ENCODE measurements at places on chromosomes 6 and 20.

DNA sequence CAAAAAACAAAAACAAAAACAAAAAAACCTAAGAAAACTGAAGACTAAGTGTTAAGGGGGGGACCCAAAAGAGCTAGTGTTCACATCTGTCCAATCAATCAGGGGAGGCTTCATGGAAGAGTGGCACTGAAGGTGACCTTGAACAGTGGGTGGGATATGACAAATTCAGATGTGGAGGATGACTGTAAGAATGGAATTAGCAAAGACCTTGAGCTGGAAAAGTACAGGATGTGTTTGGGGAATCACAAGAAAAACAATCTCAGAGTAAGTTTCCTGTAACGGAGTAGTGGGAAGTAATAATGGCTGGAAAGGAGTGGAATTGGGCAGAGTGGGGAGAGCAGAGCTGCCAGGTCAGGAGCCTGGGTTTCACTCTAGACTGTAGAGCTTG lies 2.9 kb upstream of the IER3 start:
- DNase-seq: no peak

- DNase-seq: peak; percentile 36
Measured at GRCh38 chr6:83430611-83431544, at the start of gene ME1. Gene ME1, minus strand, starts transcription at chr6:83431051. Its CDS starts 97 bp downstream, at chr6:83430954.

- DNase-seq: no peak
Measured at GRCh38 chr6:16400248-16400760, 161.9 kb downstream of the GMPR start.

DNA sequence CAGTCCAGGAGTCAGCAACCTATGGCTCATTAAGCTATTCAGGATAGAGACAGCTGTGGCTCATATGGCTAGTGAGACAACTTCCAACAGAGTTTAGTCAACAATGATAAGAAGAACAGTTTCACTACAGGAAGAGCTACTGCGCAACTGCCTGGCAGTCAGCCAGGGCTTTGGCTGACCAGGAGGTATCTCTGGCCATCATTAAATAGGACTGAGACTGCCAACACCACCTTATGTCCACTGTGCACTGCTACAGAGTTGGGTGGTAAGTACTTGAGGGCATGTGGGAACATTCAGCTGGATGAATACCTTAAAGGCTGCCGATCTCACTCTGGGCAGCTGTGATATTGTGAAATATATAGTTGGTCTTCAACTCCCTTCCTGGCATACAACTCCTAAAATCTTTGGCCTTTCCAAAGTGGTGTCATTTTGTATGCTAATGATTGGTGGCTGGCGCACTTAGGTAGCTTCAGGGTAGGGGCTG lies 52.2 kb upstream of the FAM83C start:
- no peak for DNase-seq

DNA sequence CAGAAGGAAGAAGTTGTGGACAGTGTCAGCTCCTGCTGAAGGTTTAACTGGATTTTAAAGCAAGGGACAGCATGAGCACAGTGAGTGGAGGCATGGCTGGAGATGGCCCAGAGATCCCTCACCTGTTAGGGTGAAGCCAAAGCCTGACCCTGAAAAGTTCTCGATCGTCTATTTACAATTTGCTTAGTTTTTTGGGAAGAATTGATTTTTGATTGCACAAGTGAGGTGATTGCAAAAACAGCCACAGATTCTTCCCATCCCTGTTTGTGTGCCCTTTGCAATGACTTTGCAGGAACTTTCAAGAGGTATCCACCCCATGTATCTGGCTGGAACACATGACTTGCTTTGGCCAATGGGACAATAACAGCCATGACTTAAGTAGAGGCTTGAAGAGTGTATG lies 170.1 kb downstream of the TFAP2C start:
- DNase-seq: no peak

DNA sequence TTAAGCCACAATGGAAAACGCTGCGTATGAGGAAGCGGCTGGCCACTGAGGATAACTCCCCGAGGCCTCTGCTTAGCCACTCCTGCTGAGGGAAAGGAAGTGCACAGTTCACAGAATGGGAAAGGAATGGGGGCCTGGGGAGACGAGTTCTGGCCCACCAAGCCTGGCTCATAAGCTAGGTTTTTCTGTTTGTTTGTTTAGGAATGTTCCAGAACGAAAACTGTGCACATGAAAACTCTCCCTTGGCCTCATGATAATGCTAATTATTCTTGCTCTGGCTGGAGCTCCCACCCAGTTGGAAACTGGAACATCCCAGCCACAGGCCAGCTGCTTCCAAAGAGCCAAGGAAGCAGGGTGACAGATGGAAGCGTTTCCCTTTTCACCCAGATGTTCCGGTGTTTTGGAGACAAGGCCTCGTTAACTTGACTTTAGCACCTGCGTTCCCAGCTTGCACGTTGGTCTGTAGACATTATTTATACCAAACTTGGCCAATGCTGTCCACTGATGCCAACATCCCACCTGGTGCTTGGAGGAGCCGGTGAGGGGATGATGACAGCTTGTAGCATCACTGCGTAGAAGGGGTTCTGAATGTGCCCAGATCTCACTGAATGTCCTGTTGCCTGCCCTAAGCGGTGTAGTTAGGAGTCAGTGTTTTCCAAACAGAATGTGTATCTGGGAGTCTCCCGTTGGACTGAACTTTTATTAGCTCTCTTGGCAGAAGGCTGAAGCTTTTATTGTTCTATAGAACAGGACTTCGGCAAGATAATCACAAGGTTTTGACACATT lies 34.5 kb downstream of the APCDD1L start:
- DNase-seq: no peak

DNA sequence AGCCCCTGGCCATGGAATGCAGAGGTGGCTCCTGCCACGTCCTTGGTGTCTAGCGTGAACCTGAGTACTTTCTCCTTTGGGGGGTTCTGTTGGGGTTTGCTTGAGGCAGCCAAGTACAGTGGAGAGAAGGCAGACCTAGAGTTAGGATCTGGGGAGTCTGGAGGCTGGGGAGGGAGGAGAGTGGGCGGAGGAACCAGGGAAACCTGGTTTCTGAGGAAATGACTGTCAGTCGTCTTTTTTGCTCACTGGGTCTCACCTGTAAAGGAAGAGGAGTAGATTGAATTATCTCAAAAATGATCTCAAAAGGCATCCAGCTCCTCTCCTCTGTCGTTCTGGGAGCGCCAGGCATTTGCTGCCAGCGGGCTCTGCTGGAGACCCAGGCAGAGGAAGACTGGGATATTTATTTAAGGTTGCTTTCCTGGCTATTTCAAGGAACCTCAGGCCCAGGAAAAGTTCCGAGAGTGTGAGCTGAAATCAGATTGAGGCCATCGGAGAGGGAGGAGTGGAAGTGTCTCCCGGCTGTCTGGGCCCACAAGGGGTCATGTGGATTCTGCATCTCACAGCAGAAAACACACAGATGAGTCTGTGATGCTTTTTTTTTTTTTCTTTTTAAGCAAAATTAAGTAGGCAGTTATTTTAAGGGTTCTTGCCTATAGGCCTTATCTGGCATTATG lies 16.1 kb downstream of the EPB41L1 start:
- DNase-seq: no peak

- DNase-seq: no peak
Measured at GRCh38 chr6:85679445-85680123, 36.9 kb upstream of the SYNCRIP start.

DNA sequence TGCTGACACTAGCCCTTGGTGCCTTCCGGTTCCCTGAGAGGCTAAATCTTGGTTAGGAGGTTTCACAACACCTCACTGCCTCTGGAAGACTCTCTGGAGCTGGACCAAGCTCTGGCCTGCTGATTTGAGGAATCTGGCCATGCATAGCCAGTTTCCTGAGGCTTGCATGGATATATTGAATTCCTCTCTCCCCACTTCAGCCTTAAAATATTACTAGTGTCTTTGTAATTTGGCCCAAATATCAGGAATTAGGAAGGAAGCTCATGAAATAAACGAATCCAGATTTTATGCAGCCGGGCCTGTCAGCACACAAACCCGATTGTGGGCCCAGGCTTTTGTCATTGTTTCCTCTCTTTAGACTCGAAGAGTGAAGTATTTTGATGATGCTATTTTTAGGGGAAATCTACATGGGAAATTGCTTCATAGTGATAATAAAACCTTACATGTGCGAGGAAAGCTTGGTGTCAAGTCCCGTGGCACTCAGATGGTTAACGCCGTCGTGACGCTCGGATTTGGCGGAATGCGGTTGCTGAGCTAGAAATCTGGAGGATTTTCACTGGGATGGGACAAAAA lies 144.4 kb downstream of the PHACTR3 start:
- DNase-seq: no peak

DNA sequence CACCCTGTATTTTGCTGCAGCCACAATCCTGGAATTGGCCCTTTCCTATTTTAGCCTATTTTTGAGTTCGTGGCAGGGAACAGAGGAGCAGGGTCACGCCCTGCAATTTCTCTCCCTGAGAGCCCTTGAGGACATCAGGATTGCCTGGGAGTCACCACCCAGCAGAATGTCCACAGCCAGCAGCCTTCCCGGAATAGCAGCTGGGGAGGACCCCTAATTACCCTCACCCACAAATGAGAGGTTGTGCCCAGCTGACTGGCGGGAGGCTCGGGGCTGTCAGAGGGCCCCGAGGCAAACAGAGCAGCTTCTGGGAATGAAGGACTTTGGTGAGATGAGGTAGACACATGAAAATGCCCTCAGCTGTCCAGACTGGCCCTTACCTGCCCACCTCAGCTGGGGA lies 165.1 kb downstream of the PREX1 start:
- no peak for DNase-seq

DNA sequence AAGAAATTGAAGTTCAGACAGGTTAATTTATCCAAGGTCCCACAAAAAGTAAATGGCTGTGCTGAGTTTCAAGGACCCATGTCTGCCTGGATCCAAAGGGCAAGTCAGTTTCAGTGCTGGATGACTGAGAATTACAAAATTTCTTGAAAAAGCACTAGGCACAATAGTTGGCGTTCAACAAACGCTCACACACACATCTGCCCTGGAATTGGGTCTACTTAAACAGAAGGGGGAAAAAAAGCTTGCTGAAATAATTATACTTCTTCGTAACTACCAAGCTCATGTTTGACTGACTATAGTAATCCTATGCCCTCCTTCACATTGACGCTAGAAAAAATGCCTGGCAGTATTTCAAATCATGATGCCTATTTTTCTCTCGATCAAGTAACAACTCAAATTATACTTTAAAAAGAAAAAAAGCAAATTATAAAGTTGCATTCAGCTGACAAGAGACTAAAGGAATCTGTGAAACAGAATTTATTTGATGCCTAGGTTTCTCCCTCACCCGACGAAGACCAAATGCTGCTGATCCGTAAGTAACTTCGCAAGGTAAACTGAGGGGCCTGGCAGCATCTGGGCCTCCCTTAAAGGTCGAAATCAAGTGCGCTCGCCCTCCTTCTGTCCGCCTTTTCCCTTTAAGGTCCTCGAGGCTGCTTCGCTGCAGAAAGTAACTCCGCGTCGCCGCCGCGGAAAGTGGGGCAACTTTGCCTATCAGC lies 650 bp upstream of the CD2AP start:
- DNase-seq: no peak

- peak; percentile 8 for DNase-seq
Measured at GRCh38 chr6:42179945-42180313, 6.8 kb downstream of the GUCA1A start.

GRCh38 chr6:113654396-113654795 lies 202.7 kb upstream of the MARCKS start:
- no peak for DNase-seq

GRCh38 chr20:4012589-4012988 lies 2.8 kb downstream of the RNF24 start:
- no peak for DNase-seq

GRCh38 chr6:6661191-6661590 lies 72.7 kb downstream of the LY86 start:
- DNase-seq: no peak

DNA sequence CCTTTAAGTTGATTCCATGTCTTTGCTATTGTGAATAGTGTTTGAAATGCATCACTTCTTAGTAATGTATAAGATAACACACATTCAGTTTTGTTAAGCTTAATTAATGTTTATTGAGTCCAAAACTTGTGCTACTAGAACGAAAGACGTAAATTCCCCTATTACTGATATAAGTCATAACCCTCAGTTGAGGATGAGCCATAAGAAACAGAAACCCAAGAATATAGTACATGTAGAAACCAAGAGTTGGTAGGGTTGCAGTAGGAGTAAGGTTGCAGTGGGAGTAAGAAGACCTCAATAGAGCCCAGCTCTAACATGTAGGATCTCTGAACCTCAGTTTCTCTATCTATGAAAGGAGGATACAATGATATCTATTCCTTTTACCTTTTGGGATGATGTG lies 19.3 kb downstream of the CITED2 start:
- no peak for DNase-seq

DNA sequence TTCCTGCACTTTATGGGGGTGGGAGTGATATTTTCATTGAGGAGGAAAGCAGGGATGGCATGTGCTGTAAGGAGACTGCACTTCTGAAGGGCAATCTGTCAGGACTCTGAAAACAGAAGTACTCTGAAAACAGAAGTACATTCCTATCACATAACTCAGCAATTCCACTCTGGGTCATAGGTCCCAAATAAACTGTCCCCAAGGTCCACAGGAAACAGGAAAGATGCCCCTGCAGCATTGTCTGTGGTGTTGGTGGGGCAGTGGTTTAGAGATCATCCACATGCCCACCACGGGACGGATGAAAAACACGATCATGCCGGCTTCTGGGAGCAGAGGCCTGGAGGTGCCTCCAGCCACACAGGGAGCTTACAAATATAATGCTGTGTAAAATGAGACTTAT lies 150.3 kb downstream of the OTOR start:
- DNase-seq: no peak

DNA sequence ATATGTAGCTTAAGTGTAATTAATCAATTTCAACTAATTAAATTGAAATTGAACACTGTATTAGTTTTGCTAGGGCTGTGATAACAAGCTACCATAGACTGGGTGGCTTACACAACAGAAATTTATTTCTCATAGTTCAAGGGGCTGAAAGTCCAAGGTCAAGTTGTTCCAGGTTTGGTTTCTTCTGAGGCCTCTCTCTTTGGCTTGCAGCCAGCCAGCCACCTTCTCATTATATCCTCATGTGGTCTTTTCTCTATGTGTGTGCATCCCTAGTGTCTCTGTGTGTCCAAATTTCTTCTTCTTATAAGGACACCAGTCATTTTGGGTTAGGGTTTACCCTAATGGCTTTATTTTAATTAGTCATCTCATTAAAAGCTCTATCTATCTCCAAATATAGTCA lies 611.7 kb downstream of the UTRN start:
- no peak for DNase-seq

DNA sequence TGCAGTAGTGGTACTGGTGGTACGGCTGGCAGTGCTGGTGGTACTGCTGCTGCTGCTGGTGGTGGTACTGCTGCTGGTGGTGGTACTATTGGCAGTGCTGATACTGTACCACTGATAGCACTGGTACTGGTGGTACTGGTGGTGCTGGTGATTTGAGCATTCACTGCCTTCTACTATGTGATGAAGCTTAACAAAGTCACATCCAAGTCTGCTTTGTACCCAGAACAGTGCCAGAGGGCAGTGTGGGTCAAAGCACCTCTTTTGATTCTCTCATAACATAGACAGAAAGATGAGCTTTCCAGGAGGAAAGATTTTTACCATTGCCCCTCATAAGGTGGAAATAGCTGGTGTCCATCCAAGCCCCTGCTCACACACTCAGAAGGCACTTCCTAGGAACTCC lies 48.7 kb downstream of the ANKRD6 start:
- no peak for DNase-seq

GRCh38 chr20:44008806-44009678 lies 94.4 kb downstream of the TOX2 start:
- no peak for DNase-seq

- no peak for DNase-seq
Measured at GRCh38 chr6:113188962-113189361, 668.2 kb upstream of the MARCKS start.

GRCh38 chr6:148021699-148022098 lies 320.9 kb upstream of the SASH1 start:
- no peak for DNase-seq

Data from stimulated activated CD4-positive, alpha-beta T cell treated with anti-CD3 and anti-CD28 coated beads, Interleukin-2, amount 100 ng/mL, for 24 hours (primary cell).